ENCODE measurements at places on chromosomes 1 and 21.

DNA sequence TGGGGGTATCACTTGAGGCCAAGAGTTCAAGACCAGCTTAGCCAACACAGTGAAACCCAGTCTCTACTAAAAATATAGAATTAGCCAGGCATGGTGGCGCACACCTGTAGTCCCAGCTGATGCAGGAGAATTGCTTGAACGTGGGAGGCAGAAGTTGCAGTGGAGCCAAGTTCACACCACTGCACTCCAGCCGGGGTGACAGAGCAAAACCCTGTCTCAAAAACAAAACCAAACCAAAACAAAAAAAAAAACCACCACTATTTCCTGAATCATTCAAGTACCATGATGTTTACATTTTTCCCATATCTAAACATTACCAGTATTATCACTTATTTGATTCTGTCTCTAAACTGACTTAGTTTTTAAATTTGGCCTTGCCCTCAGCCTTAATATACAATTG lies 29.5 kb downstream of the TUT4 start:
- DNase-seq: no peak

GRCh38 chr21:36539434-36540150 lies 59.7 kb upstream of the CLDN14 start:
- no peak for DNase-seq

DNA sequence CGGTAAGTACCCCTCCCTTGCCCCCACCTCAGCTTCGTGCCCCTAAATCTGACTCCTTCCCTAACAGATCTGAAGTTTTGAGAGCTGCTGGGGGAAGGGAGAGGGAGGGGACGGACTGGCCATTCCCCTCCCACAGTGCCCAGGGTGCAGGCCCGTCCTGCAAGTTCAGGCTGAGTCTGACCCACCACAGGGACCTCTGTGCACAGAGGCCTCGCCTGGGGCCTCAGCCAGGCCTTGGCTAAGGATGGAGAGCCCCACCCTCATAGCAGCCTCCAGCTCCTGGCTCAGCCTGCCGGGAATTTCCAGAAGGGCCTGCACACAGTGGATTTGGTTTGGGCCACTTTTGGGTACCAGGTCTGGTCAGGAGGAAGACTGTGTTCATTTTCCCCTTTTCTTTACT lies 31.2 kb upstream of the TNFRSF1B start:
- no peak for DNase-seq

DNA sequence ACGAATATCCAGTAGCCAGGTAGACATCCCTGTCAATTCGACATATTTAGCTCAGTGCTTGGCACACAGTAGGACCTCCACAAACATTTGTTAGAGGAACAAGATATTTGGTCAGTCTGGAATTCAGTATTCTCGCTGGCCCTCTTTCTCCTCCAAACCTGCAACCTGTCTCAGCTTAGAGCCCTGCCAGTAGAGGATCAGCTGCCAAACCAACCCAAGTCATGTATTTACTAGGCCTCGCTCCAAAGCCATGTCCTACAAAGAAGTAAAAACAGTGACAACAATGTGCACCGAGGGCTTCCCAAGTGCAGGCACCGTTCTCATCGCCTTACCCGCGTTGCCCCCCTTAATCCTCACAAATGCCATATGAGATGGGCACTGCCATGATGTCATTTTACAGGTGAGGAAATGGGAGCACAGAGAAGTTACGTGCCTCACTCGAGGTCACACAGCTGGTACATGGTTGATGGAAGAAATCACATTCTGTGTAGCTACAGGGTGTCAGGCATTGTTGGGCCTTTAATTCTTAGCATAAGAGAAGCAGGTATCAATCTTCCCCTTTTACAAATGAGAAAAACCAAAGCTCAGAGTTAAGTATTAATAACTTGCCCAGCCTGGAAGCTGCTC lies 26.0 kb upstream of the CDCA8 start:
- no peak for DNase-seq

DNA sequence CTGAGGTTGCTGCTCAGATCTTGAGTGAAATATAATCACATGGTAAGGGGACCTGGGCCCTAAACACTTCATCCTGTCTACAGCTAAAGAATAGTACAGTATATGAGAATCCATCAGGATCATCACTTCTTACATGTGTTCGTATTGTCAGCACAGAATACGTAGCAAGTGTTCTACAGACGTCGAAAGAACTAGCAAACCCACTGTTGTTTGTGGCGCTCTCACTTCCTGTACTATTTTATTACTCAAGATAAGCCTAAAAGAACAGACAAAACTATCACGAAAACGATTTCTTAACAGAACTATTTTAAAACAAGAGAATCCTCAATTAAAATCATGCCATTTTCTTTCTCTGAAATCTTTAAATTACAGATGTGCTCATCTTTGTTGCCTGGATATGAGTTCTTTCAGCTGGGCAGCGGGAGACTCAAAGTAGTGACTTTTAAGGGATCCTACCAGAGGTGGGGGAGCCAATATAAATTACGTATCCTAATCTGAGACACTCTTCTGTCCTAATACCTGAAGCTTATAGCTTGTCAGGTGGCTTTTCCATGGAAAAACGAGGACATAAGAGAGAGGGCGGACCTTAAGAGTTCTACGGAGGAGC lies 724 bp downstream of the ST7L start:
- no peak for DNase-seq

DNA sequence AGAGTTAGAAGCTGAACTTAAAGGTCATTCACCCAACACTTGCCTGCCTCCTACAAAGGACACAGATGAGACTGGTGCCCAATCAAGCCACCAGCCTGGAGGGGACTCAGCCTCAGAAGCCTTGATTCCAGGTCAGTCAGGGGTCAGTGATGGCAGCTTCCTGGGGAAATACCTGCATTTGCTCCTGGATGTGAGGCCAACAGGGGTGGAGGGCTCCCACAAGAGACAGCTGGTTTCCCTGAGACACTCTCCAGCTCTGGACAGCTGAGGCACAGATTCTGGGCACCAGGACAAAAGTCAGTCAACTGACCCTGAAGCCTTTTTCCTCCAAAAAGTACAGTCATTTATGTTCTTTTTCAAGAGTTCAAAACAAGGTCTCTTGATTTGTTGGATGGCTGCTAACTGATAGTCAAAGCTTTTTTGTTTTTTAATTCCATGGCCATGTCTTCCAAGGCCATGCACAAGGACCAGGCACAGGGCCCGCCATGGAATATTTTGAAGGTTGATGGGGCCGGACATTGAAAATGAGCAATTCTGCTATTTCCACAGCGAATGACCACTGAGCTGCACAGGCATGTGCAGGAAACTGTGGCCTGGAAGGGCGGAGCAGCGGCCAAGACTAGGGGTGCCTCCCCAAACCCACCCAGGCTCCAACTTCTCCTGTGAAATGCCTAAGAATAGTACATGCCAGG lies 1.8 kb downstream of the C2CD2 start:
- DNase-seq: no peak

DNA sequence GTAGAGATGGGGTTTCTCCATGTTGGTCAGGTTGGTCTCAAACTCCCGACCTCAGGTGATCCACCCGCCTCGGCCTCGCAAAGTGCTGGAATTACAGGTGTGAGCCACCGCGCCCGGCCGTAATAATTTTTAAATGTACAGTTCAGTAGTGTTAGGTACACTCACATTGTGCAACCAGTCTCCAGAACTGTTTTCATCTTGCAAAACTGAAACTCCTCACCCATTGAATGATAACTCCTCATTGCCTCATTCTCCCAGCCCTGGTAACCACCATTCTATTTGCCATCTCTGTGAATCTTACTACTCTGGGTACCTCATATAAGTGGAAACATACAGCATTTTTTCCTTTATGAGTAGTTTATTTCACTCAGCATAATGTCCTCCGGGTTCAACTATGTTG lies 3.4 kb downstream of the NLRP3 start:
- DNase-seq: no peak

GRCh38 chr1:104699433-104699832 lies 949.7 kb downstream of the AMY1C start:
- DNase-seq: no peak

- no peak for DNase-seq
Measured at GRCh38 chr1:156119503-156120209, 5.1 kb downstream of the LMNA start.

DNA sequence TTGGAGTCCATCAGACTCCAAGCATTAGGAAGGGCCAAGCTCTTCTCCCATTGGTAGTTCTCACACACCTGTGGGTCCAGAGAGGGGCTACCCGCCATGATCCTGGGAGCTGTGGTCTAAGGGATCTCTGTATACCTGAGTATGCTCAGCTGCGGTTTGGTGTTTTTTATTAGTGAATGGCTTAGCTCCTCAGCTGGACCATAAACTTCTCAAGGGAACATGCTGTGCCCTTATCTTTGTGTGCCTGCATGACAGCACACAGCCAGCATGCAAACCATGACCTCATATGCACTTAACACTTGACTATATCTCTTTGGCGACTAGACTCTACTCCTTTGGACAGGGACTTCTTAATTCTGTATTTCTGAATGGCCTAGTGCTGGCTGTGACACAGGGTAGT lies 94.5 kb downstream of the CD58 start:
- no peak for DNase-seq

DNA sequence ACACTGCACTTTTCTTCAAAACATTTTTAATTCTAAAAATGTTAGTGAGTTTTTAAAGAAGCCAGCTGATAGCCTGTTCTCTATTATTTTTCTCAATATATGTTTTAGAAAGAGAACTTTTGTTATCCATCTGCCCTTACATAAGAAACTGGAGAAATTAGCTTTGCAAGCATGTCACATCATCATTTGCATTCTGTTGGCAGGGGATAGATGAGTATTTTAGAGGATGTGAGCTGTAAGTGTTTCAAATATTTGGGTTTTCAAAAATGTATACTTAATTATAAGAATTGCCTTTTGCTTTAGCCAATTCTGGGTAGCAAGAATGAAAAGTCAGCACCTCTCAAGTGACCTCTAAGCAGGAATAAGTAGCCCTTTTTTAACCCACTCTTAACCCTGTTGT lies 7.4 kb downstream of the NFIA start:
- no peak for DNase-seq

DNA sequence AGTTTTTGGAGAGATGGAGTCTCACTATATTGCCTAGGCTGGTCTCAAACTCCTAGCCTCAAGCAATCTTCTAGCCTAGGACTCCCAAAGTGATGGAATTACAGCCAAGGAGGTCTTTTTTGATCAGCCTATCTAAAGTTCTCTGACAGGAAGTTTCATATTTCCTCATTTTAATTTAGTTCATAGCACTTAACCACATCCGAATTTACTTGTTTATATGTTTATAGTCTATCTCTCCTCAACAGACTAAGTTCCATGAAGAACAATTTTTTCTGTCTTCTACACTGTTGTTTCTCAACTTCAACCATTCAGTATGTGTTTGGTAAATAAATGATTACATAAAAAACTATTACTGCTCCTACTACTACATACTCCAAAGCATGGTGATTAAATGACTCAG lies 47.9 kb downstream of the GON4L start:
- DNase-seq: no peak

GRCh38 chr1:20359451-20360330 lies 69.0 kb downstream of the VWA5B1 start:
- DNase-seq: no peak

DNA sequence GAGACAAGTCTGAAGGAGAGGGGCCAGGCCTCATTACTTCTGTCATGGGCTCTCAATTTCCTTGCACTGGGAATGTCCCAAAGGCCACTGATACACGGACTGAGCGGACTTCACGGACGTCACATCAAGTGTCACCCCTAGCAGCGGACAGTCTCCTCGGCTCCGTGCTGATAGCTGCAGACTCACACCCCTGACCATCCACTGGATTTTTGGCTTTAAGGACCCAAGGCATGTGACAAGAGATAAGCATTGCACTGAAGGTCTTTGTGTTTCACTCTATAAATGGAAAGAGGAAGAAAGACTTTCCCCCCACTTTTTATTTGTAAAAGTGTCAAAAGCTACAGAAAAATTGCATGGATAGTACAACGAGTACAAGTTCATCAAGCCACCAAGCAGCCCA lies 200.4 kb upstream of the FGGY start:
- DNase-seq: no peak

- DNase-seq: no peak
Measured at GRCh38 chr1:1943834-1944570, 24.9 kb upstream of the TMEM52 start.

GRCh38 chr21:16084776-16085364 lies 355.1 kb downstream of the USP25 start:
- no peak for DNase-seq

GRCh38 chr1:243346468-243346867 lies 90.6 kb downstream of the SDCCAG8 start:
- no peak for DNase-seq

DNA sequence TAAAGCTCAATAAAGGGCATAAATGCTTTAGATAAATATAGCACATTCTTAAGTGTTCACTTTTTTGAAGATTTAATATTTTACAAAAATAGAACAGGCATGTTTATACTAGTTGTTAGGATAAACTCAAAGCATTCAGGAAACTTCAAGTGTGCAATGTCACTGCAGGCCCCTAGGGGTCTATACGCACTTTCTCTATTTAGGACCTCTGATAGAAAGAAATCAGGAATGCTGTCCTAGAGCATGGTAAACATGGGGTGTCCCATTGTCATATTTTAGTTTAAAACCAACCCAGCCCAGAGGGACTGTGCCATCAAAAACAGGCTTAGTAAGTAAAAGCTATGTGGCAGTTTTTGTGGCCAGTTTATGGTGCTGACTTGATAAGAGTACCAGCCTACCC lies 102.2 kb downstream of the BARHL2 start:
- no peak for DNase-seq

DNA sequence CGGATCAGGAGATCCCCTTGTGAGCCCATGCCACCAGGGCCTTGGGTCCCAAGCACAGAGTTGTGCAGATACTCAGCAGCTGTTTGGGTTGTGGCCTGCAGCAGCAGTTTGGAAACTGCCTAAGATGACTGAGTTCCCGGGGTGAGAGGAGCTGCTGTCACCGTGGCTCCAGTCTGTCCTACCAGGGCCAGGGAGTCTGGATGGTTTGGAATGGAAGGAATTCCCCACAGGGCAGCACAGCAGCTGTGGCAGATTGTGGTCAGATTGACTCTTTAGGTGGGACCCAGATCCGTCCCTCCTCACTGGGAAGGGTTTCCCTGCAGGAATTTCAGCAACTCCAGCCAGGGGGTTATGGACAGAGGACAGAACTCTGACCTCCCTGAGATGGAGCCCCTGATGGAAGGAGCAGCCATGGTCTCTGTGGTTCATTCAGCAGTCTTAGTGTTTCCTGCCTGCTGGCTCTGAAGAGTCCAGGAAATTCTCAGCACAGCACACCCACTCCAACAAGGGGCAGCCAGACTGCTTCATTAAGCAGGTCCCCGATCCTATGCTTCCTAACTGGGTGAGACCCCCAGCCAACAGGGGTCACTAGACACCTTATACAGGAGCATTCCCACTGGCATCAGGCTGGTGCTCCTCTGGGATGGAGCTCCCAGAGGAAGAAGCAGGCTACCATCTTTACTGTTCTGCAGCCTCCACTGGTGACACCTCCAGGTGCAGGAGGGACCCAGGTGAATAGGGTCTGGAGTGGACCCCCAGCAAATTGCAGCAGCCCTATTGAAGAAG lies 51.5 kb upstream of the TNFSF4 start:
- no peak for DNase-seq

- DNase-seq: no peak
Measured at GRCh38 chr1:171881442-171881841, 40.1 kb downstream of the DNM3 start.

DNA sequence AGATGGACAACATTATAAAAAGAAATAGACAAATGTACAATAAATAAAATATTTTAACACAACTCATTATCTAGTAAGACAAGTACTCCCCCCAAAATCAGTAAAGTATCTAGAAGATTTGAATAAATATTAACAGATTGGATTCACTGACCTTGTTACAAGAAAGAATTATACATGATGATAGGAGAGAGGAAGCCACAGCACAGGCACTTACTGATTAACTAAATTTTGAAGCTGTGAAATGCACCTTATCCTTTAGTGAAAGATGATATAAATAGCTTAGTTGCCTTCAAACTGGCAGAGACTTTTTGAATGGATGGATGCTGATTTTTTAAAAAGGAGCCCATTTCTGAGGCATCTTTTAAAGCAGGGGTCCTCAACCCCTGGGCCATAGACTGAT lies 8.5 kb downstream of the CR1 start:
- no peak for DNase-seq
